GM12864 (cell line): ENCODE measurements at places on chromosomes 4 and X.

DNA sequence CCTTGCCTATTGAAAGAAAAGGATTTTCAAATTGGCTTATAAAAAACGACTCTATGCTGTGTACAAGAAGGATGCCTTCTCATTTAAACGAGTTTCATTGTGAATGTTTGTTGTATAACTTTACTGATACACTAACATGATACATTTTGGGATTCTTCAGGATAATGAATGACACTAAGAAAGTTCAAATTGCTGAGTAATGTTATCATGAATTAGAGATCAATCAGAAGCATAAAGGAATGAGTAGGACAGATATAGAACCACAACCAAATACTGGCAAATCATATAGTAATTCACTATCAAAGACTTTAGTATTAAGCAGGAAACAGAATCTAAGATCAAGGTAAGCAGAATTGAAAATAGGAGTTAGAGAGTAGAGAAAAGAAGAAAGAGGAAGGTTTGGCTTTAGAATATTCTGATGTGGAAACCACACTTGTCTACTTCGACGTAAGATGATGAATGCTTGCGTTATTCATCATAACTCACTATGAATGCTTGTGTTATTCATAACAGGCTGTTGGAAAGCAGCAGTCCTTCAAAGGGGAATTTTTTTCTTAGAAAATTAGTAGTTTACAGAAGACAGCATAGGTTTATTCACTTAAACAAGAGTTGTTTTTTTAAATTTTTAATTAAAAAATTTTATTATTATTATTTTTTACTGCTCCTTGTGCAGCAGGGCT lies 13.4 kb downstream of the CCDC158 start:
- no peak for DNase-seq

DNA sequence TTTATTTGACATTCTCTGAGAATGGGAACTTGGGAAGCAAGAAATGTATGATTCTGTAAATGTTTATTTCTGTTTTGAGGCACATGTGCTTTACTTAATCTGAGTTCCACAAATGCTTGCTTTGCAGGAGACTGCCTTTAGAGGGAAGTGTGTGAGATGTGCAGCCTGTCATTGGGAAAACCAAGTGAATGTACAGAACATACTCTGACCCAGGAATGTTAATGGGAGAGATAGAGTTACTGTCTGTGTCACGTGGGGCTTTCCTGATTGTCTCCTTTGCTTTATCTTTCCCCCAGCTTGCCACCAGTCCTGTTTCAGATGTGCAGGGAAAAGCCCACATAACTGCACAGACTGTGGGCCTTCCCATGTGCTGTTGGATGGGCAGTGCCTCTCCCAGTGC lies 218.6 kb upstream of the ANXA3 start:
- no peak for DNase-seq

GRCh38 chr4:80295826-80296225 lies 29.4 kb downstream of the FGF5 start:
- no peak for DNase-seq

DNA sequence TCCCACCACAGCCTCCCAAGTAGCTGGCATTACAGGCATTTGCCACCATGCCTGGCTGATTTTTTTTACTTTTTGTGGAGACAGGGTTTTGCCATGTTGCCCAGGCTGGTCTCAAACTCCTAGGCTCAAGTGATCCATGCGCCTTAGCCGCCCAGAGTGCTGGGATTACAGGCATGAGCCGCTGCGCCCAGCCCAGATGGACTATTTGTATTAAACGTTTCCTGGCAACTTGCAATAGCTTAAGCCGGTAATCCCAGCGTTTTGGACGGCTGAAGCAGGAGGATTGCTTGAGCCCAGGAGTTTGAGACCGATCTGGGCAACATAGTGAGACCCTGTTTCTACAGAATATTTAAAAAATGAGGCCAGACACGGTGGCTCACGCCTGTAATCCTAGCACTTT lies 18.4 kb downstream of the UBE2K start:
- no peak for DNase-seq

DNA sequence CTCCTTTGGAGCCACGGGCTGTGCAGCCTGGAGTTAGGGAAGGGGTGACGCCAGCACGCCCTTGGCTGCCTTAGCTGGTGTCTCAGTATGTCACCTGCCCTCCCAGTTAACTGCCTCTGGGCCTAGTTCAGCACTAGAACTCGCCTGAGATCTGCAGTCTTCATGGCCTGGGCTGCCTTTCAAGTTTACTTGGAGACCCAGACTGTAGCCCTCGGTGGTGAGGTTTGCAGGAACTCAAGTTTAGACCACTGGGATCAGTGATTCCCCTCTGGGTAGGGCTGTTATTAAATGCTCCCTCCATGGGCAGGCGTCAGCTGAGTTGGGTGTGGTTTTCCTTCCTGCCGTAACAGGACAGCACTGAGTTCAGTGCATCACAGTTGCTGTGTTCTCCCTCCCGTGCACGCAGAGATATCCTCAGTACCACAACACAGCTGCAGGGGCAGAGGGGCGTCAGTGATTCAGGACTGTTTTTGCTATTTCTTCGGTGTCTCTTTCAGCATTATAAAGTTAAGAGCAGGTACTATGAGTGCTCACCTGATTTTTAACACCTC lies 30.5 kb downstream of the PLAC8 start:
- no peak for DNase-seq

- DNase-seq, result peak; percentile 40
Measured at GRCh38 chr4:75948822-75949444, 8.1 kb upstream of the NAAA start.

GRCh38 chrX:32501606-32502005 lies 709.7 kb downstream of the DMD start:
- DNase-seq, result no peak

- DNase-seq, result no peak
Measured at GRCh38 chrX:13689741-13690211, 848 bp downstream of the RAB9A start.

GRCh38 chrX:55240788-55241340 lies 20.7 kb downstream of the PAGE5 start:
- DNase-seq, result no peak

DNA sequence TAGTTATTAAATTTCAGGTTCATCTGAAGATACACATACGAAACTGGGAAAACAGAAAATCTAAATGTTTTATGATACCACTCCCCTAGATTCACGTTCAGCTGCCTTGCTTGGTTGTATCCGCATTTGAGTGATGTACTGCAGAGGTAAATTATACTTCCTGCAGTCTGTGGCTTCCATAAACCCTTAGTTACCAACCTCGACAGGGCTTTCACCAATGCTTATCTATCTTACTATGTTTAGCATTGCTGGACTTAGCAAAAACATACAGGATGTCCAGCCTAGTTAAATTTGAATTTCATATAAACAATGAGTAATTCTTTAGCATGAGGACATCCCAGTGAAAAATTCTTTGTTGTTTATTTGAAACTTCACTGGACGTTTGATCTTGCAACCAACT lies 108.8 kb downstream of the TMA16 start:
- DNase-seq, result no peak

- DNase-seq, result no peak
Measured at GRCh38 chr4:70591955-70592582, at the start of gene AMBN. TSS of gene AMBN (plus strand) at chr4:70592256. CDS start at chr4:70592359, 103 bp downstream.

GRCh38 chr4:78033861-78034260 lies 23.3 kb upstream of the FRAS1 start:
- no peak for DNase-seq

- no peak for DNase-seq
Measured at GRCh38 chr4:176002007-176002613, 63.5 kb upstream of the WDR17 start.

DNA sequence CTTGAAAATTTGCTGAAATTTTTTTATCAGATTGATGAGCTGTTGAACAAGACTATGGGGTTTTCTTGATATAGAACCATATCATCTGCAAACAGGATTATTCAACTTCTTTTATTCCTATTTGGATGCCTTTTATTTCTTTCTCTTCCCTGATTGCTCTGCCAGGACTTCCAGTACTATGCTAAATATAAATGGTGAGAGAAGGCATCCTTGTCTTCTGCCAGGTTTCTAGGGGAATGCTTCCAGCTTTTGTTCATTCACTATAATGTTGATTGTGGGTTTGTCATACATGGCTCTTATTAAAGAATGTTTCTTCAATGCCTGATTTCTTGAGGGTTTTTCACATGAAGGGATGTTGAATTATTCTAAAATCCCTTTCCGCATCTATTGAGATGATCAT lies 1139.5 kb downstream of the FAM133A start:
- DNase-seq, result no peak

DNA sequence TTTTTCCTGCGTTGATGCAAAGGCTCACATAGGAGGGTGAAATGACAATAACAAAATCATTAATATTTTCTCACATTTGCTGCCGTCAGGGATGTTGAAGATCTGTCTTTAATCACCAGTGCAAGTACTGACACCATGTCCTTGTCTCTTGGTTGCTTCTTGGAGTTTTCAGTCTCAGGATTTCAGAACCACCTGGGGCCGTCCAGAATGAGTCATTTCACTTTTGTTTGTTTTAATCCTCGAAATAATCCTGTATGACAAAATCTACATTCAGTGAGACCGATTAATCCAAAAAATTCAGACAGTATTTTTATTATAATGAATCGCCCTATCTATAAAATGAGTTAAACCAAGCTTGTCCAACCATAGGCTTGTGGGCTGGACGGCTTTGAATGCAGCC lies 47.2 kb downstream of the NEIL3 start:
- DNase-seq, result no peak

DNA sequence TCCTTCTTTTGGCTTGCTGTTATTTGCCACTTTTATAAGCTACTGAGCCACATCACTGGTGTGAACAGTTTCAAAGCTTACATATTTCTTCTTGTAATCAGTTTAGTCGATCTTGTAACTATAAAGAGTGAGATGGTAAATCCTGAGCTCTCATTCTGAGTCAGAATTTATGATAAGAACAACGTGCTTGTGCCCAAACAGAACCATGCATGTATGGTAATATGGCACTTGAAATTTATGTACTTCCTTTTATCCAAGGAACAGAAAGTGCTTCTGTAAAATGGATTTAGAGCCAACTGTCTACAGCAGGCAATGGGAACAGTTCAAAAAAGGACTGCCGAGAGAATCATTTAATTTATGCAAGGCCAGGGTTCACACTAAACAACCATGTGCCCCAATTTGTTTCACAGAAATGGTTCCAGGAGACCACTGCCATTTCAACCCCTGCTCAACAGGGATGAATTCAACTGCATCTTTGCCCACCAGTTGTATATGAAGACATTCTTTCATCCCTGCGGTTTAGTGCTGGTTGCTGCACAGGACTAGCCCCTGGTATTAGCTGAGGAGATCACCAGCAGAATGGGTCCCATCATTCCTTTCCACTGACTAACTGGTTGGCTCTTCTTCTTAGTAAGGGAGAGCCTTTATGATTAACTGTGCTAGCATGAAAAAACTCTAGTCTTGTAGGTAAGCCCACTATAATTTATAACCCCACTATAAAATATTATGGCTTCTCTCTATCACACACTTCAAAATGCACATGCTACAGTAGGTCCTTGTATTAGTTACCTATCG lies 162.9 kb upstream of the PGRMC2 start:
- no peak for DNase-seq

- no peak for DNase-seq
Measured at GRCh38 chr4:77695774-77696173, 90.2 kb downstream of the CXCL13 start.

DNA sequence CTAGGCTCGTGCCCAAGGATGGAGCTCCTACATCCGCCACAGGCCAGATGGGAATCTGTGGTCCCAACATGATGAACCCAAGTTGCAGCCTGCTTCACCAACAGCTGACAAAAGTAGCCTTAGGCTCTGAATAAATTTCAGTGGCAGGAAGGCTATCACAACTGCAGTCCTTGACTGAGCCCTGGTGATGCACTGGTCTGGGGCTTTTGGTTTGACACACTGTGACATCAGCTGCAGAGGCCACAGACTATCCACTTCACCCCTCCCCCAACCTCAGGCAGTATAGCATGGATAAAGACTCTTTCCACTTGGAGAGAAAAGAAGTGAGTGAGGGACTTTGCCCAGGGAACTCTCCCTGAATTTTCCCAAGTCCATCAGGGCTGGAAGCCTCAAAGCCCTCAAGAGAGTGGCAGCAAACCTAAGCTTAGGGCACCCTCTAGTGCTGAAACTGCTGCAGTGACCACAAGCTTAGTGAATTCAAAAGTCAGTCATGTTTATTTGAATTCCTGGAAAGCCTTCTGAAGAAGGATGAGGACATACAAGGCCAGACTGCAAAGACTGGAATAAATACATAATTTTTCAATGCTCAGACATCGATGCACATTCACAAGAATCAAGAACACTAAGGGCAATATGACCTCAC lies 135.0 kb upstream of the TENT5D start:
- DNase-seq, result no peak

DNA sequence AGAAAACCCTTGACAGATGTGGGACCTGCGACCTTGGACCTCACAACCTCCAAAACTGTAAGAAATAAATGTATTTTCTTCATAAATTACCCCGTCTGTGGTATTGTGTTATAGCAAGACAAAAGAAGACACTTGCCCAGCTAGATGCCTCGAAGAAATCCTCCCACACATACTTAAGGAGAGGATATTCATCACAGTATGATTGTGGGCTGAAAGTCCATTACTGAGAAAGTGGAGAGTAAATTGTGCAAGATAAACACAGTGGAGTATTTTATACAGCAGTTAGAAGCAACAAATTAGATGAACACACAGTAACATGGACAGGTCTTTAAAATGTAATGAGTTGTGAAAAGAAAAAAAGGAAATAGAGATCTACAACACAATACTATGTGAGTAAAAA lies 25.8 kb upstream of the PLA2G12A start:
- DNase-seq, result no peak

- no peak for DNase-seq
Measured at GRCh38 chr4:6030679-6031078, 12.4 kb upstream of the C4orf50 start.

DNA sequence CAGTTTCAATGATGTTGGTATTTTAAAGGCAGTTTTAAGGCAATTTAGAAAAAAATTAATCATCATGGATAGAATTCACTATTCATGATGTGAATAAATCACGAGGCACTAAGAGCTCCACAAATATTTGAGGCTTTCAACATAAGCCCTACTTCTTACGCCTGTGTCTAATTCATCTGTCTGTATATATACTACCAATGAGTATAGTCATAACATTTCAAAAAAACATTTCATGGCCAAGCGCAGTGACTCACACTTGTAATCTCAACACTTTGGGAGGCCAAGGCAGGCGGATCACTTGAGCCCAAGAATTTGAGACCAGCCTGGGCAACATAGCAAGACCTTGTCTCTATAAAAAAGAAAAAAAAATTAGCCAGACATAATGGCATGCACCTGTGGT lies 56.5 kb downstream of the FBXL5 start:
- DNase-seq, result no peak

- DNase-seq, result no peak
Measured at GRCh38 chr4:76639288-76639687, 204.3 kb downstream of the SHROOM3 start.

DNA sequence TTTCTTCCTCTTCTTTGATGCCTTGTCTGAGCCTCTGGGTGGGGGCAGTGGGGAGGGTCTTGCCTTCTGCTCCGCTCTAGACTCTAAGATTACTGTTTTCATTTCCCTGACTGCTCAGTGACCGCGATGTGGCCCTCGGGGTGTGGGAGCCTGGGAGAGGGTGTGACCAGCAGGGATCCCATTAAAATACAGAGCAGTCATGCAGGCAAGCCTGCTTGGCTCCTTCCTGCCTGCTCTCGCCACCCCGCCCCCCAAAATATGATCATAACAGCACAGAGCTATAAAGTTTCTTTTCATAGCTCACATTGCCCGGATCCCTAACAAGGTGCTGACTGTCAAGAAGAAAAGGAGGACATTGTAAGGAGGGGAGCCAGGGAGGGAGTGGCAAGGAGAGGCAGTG lies 332.9 kb downstream of the RAB28 start:
- DNase-seq, result no peak

- DNase-seq, result no peak
Measured at GRCh38 chr4:185357211-185357610, 38.5 kb downstream of the LRP2BP start.

- no peak for DNase-seq
Measured at GRCh38 chr4:143341186-143341755, 4.6 kb downstream of the GAB1 start.
